ENCODE measurements at places on chromosomes 2 and 18.

DNA sequence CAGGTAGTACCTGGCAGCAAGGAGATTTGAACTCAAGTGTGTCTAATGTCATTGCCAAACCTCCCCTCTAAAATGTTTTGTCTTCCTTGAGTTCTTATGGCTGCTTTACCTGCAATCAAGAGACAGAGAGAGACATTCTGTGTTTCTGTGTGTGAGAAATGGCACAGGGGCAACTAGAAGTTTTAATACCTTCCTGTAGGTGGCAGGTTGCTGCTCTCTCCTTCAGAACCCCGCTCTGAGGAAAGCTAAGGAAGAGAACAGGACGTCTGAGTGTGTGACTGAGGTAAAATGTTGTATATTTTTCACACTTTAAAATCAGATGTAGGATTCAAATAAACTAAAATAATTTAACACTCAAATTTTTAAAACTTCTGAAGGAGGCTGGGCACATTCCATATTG lies 19.2 kb downstream of the DTNA start:
- DNase-seq: no peak

DNA sequence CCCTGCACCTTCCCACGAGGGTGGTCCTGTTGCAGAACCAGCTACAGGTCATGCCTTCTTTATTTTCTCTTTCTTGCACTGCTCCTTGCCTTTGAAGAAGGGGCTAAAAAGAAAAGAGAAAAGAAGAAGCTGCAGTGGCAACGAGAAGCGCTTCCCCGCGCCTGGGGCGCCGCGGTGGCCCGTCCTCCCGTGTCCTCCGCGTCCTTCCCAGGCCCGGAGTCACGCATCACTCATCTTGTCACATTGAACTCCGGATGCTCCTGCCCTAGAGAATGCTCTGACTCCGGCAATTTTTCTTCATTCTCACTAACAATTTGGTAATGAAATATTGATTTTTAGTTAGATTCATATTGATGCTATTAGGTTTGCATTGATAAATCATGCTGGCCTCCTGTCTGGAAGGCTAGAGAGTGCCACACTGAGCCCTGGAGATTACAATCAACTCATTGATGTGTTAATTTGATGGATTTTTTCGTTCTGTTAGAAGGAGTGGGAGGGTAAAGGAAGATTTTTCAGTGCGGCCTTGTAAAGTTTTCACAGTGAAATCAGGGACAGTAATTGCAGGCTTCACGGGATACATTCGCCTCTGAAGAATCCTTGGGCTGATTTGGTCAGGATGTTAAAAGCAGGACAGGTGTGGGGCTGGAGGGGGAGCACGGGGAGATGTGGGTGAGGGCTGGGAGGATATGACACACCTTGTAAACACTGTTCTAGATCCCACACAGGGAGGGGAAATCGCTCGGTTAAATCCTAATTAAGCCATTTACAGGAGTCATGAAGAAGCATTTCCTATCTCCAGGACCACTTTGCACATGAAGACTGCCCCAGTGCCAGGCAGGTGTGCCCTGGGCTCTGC lies 349.3 kb downstream of the ZNF516 start:
- DNase-seq: no peak

- DNase-seq: no peak
These were observed 9.4 kb downstream of the COL3A1 start for GRCh38 chr2:188983427-188984064.

DNA sequence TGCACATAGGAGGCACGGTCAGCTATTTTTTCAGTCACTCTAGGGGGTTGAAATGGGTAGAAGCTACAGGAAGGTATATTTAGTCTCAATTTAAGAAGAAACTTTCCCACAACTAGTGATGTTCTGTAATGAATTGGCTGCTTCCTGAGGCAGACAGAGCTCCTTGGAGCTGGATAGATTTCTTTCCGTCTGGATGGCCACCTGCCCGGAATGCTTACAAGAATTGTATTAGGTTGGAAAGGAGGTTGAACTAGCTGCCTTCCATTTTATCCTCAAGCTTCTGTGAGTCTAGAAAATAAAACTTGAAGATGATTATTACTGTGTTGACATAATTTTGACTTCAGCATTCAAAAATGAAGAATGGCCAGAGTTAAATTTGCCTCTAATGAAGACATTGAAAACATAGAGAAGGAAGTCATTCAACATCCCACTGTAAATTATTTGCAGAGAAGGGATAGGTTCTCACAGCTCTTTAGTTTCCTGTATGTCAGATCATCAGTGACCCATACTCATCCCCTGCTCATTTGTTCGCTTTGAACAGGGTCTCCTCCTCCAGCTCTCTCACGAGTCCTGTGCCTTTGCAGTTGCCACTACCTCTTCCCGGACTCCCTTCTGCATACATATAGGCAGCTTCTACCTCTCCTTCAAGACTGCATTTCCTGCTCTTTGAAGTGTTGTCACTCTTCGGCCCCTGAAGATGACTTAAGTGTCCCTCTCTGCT lies 88.8 kb downstream of the CRIM1 start:
- DNase-seq: no peak

- no peak for DNase-seq
These were observed 136.5 kb downstream of the RNF144A start for GRCh38 chr2:7053650-7054265.

DNA sequence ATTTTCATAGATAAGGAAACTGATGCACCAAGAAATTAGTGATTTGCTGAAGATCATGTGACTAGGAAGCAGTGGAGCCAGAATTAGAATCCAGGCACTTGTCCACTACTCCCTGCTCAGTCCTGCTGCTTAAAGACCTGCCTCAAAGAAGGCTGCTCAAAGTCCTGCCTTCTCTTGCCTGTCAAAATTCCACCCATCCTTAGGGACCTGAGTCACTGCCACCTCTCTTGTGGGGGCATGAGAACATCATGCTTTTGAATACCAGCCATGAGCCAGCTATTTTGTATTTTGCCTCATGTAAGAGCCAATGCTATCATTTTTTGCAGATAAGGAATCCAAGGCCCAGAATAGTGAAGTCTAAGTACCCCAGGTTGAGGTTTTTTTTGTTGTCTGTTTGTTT lies 47.1 kb downstream of the DDX1 start:
- no peak for DNase-seq

DNA sequence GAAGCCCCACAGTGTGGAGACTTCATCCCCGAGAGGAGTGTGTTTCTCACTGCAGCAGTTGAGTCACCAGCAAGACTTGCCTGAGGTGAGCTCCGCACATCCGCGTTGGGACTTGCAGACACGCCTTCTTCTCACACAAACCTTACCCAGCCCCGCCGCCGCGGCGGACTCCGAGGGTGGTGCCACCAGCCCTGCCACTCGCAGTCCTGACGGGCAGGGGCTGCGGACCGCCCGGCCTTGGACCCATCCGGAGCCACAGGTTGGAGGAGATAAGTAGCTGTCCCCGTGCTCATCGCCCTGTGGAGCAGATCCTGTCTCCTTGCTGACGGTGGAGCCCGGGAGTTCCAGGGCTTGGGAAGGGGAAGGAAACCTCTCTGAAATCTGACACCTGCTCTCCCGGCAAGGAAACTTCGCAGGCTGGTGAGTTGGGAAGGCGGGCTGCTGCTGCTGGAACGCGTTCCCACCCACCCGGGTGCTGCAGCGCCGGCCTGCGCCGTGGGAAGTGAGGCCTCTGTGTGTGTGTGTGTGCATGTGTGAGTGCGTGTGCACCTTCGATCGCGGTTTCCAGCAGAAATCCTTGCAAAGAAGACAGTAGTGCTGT lies at the start of gene RAB27B:
TSS of gene RAB27B (plus strand) at position 197 of the 601 bp plus-strand sequence. CDS start 49,109 bp downstream, outside the sequence.
- DNase-seq: no peak

- DNase-seq: no peak
These were observed 44.3 kb downstream of the CALCRL start for GRCh38 chr2:187403568-187404260.

GRCh38 chr2:152413228-152414030 lies 78.5 kb downstream of the FMNL2 start:
- no peak for DNase-seq

GRCh38 chr18:34514957-34515356 lies 195.1 kb upstream of the DTNA start:
- no peak for DNase-seq

GRCh38 chr2:69298261-69298660 lies 88.8 kb downstream of the GFPT1 start:
- DNase-seq: no peak

DNA sequence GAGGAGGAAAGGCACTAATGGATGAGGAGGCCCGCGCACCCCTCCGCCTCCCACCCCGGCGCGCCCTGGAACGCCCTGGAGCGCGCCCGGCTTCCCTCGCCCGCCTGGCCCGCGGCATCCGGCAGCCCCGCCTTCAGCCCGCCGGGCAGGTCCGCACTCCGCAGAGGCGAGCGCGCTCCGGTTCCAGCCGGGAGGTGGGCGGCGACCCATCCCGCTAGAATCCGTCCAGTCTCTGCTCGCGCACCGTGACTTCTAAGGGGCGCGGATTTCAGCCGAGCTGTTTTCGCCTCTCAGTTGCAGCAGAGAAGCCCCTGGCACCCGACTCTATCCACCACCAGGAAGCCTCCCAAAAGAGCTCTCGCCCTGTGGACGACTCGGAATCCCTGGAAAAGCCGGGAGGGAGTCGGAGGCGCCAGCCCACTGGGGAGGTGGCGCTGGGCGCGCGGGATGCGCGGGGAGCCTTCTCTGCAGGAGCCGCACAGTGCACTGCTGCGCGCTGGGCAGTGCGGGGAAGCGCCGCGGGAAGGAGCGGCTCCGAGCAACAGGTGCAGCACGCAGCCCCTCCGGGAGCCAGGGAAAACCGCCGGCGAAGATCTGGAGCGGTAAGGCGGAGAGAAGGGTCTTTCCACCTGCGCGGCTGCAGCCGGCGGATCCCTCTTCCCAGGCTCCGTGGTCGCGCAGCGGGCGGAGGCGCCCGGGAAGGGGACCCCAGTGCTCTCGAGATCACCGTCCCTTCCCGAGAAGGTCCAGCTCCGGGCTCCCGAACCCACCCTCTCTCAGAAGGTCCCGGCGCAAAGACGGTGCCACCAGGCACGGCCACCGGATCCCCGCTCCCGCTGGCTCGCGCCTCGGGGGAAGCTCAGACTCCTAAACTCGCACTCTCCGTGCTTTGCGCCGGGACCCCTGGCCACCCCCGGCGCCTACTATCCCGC lies at the start of gene GALR1:
TSS of gene GALR1 (plus strand) at position 280 of the 932 bp plus-strand sequence. CDS start 701 bp downstream, outside the sequence.
- no peak for DNase-seq

DNA sequence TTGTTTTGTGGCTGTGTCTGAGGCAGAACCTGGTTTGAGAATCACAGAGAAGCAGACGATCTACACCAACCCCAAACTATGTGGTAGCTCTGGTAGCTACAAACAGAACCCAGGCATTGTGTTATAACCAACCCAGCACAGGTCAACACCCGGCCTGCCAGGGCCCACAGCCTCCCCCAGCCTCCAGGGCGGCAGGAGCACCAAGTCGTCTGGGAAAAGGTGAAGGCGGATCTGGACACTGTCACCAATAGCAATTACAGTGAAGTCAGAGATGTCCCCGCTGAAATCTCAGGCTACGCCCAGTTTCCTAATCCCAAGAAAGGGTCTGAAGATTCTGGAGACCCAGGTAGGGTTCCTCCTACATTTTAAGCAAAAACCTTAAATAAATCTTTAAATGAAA lies 3.6 kb downstream of the HJURP start:
- no peak for DNase-seq

DNA sequence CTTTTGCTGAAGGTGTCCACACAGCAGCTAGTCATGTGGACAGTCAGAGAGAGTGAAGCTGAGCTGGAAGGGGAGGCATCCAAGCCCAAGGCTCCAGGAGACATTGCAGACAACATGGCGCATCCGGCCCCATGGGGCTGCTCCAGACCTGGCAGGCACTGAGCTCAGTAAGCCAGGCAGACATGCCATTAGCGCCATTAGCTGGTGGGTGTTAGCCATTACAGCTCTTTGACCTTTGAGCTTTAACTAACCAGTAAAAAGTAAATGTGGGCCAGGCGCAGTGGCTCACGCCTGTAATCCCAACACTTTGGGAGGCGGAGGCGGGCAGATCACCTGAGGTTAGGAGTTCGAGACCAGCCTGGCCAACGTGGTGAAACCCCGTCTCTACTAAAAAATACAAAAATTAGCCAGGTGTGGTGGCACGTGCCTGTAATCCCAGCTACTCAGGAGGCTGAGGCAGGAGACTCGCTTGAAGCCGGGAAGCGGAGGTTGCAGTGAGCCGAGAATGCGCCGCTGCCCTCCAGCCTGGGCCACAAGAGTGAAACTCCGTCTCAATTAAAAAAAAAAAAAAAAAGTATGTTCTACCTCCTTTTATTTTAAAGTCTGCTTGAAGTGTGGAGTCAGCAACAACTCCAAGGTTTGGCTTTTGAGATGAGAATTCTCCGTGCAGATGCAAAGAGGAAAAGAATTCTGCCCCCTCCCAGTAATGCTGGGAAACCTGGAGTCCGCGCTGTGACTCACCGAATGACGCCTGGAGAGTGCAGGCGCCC lies 69.4 kb downstream of the TWSG1 start:
- DNase-seq: no peak

DNA sequence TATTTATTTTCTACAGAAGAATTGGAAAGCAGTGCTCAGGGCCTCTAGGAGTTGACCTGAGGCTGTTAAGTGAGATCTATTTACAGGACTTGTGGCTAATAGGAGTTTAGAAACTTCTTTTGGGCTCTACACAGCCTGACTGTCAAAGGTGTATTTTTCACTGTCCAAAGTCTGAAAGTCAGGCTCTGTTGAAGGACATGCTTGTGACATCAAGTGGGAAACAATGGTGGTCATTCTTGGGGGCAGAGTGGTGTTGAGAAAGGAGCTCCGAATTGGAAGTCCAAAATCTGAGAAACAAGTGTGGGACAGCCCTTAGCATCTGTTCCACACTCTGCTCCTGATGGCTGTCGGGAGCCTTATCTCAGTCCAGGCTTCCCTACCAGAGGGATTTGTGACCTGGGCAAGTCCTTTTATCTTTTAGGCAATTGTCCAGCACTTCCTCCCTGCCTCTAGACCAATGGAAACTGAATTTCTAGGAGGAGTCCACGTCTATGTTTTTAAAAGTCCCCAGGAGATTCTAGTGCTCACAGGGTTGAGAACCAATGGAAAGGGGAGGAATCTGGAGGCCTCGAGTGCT lies 76.4 kb downstream of the LIPG start:
- DNase-seq: no peak

DNA sequence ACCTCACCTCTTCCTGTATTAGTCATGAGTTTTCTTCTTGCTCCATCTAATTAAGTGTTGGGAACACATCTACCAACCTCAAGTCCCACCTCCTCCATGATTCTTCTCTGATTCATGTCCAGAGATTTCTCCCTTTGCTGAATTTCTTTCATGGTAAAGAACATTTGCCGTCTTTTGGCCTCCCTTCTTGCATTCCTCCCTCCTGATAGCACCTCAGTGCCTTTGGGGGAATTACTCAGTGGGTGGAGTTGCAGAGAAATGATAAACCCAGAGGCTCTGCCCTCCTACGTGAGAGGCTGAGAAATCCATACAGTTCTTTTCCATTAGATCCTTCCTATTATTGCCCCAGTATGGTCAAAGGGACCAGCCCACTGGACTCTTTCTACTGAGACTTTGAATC lies 651.9 kb downstream of the SLC4A3 start:
- no peak for DNase-seq

GRCh38 chr18:36757081-36757480 lies 71.7 kb downstream of the TPGS2 start:
- no peak for DNase-seq

DNA sequence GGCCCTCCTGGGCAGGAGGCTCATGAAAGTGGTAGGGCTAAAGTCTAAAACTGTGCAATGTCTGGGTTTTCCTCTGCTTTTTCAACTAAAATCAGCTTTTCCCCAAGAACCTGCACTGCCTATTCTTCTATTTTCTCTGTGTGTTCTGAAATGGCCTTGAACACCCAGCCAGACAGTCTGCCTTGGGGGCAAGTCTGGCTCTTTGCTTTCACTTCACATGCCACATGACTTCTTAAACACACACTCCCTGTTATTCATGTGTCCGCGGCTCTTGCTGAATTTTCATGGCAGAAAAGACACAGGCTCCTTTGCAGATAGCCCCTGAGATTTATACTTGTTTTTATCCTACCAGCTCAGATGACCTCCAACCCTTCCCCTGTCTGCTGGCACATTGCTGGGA lies 10.6 kb upstream of the RPIA start:
- no peak for DNase-seq
